ENCODE measurements at places on chromosomes 7 and 10.

DNA sequence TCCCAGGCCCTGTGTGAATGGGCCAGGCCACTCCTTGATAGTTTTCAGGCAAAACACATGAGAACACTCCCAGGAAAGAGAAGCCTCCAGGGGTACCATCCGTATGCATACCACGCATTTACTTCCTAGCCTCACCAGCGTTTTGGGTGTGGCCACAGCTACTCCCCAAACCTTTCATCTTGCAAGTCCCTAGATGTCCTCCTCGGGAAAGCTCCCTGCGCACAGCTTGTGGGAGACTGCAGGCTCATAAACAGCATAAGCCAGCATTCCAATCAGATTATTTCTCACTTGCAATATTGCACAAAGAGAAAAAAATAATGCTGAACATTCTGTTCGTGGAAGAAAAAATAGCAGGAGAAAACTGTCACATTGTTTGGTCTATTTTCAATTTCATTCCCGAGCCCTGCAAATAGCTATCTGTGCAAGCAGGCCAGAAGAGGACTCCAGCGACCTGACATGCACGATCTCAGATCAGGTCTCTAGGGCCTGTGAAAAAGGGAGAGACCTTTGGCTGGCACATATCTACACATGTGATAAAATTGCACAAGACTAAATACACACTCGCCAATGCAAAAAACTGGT lies 175.6 kb downstream of the PLXNA4 start:
- peak; percentile 74 for DNase-seq

DNA sequence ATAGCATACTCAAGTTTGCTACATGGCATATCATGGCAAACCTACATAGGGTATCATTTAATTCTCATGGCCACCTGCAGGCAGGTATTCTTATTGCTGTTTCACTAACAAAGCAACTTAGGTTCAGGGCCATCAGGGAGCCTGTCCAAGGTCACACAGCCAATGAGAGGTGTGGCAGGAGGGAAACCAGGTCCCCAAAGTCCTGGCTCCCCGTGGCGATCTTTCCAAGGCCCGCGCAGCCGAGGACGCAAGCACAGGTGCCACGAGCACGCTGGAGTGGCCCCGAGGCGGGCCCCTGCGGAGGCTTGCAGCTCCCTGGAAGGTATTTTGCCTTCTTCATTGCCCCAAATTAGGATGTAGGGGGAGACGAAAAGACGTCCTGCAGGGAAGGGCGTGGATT lies 20.8 kb downstream of the PRKAG2 start:
- no peak for DNase-seq

DNA sequence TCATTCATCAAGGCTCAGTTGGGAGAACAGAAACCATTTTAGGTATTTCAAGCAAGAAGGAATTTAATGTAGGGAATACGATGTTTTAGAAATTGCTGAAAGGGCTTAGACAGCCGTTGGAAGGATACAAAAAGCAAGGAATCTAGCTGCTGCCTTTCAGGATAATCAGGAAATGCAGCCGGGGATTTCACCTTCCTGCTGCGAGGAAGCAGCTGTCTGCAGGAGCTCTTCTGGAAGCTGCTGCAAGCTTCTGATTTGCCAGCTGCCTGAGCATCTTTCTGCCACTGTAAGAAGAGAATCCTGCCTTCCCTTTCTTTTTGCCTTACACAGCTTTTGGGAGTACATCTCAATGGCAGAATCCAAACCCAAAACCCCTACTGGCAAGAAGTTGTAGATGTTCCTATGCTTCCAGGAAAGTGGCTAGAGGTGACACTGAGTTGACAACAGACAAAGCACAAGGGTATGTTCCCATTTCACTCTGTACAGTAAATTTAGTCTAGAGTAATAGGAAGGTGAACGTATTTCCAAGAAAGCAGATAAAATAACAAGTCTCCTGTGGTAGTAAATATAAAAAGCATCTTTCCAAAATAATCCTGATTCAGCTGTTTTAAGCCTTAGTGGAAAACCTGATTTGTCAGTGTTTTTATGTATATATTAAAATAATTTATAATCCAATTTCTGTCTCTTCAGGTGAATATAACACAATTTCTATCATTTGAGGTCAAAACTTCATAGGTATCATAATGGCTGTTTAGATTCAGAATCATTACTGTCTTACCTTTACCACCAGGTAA lies 148.4 kb upstream of the LRGUK start:
- no peak for DNase-seq

- DNase-seq: no peak
Observed at GRCh38 chr7:20470726-20471125, 140.0 kb downstream of the ITGB8 start.
